ENCODE measurements at places on chromosomes 7 and 10. TPM values are rescaled to one million over a fixed set of nuclear protein-coding genes. Genes with fewer than 3 reads are reported as not detected.

Gene AHR
- total RNA-seq: not detected

Gene TMEM213
- total RNA-seq: not detected

Gene SCIN
- total RNA-seq: not detected

Gene SPAG6
- total RNA-seq: not detected

Gene SH2D4B
- total RNA-seq: not detected

Gene CARD11
- total RNA-seq: 62.8 TPM

Gene RNF148
- not detected for total RNA-seq

Gene SAP25
- total RNA-seq: 14.0 TPM

Gene AKR1C8
- total RNA-seq: not detected

Gene ZNF365
- total RNA-seq: not detected

Gene ENO4
- total RNA-seq: not detected

Gene RBP3
- total RNA-seq: not detected

Gene SLC16A12
- total RNA-seq: not detected

Gene CCDC126
- 15.5 TPM for total RNA-seq

Gene TSPAN13
- 12.2 TPM for total RNA-seq

Gene SNCG
- not detected for total RNA-seq

- DNase-seq: no peak
These were observed 52.1 kb downstream of the STRA8 start for GRCh38 chr7:135285547-135286233.

DNA sequence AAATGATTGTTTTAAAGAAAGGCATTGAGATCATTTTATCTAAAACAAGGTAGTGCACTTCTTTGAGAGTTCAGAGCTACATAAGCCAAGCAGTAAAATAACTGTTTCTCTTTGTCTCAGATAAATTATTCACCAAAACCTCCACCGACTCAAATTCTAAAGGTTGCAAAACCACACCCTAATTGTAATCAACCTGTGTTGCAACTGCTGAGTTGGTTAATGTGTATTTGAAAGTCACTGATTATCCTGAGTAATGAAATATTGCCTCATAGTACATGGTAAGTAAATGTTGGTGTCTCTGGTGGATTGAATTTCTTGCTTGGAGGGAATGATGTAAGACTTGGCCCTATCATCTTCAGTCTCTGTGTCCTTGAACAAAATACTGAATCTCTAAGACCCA lies 35.9 kb upstream of the CYP2C9 start:
- DNase-seq: no peak

DNA sequence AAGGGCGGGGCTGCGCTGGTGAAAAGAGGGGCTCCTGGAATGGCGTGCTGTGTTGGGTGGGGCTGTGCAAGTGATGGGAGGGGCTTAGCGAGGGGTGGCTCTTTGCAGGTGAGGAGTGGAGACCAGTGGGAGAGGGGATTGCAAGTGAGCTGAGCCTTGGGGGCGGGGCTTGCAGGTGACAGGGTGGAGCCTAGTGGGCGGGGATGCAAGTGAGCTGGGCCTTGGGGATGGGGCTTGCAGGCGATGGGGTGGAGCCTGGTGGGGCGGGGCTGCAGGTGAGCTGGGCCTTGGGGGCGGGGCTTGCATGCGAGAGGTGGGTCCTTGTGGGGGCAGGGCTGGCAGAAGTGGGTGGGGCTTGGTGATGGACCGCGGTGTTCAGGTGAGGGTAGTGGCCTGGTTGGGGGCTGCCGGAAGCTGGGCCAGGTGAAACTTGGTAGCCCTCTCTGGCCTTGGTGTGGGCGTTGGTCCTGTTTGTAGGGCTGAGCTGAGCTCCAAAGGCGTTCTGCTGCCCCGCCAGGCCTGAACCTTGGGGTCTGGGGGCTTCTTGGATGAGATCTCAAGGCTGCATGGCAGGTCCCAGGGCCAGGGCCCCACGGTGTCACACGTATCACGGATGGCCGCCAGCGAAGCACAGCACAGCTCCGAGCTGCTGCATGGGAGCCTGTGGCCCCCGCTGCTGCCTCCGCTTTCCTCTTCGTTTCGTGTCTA lies 743 bp upstream of the PITRM1 start:
- DNase-seq: peak; percentile 86

GRCh38 chr10:132899054-132899750 lies 43.2 kb downstream of the CFAP46 start:
- no peak for DNase-seq

- DNase-seq: no peak
These were observed 158.5 kb downstream of the CACNA2D1 start for GRCh38 chr7:82284936-82285519.

GRCh38 chr7:362402-363096 lies 72.6 kb downstream of the FOXL3 start:
- DNase-seq: no peak

GRCh38 chr10:119501690-119502089 lies 40.8 kb downstream of the RGS10 start:
- peak; percentile 23 for DNase-seq

GRCh38 chr7:148303295-148304082 lies 287.1 kb upstream of the C7orf33 start:
- peak; percentile 42 for DNase-seq

GRCh38 chr7:52944921-52945320 lies 90.5 kb upstream of the POM121L12 start:
- DNase-seq: no peak

DNA sequence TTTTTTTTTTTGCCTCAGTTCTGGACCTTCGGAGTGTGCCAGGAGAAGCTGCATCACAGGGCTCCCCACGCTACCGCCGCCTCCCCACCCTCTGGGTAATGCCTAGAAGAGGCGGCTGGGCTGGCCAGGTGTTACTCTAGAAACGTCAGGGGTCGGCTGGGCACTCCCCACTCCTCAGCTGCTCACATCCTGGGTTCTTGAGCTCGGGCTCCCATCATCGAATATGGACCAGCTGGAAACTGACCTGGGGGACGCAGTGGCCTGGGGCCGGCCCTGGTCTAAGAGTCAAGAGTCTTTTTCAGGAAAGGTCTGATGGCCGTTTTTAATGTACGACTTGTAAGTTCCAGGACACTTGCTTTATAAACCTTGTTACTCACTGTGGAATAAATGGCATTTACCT lies 326.5 kb downstream of the WDR37 start:
- no peak for DNase-seq

GRCh38 chr10:29908962-29909361 lies 150.4 kb downstream of the JCAD start:
- DNase-seq: no peak

GRCh38 chr10:33223326-33224000 lies 111.0 kb downstream of the NRP1 start:
- no peak for DNase-seq

DNA sequence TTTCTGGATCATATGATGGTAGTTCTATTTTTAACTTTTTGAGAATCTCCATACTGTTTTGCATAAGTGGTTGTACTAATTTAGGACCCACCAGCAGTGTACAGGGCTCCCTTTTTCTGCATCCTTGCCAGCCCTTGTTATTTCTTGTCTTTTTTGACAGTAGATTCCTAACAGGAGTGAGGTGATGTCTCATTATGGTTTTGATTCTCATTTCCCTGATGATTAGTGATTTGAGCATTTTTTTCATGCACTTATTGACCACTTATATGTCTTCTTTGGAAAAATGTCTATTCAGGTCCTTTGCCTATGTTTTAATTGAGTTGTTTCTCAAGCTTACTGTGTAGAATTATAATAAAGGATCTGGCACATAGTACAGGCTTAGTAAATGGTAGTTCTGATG lies 238.8 kb upstream of the BMPER start:
- no peak for DNase-seq

DNA sequence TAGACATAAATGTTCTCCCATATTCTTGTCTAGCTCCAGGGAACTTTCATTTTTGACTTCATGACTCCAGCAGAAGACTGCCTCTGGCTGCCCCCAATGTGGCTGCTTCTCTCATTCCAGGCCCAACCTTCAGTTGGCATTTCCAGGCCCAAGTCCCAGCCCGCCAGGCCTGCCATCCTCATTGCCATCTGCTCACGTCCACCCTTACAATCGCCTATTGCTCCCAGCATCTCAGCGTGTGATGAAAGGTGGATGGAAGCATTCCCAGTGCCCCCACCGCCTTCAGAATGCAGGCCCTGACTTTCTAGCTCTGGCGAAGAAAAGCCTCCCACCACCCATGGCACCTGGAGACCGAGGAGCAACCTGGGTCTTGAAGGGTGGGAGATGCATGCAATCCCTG lies 132.1 kb upstream of the LANCL2 start:
- DNase-seq: no peak

DNA sequence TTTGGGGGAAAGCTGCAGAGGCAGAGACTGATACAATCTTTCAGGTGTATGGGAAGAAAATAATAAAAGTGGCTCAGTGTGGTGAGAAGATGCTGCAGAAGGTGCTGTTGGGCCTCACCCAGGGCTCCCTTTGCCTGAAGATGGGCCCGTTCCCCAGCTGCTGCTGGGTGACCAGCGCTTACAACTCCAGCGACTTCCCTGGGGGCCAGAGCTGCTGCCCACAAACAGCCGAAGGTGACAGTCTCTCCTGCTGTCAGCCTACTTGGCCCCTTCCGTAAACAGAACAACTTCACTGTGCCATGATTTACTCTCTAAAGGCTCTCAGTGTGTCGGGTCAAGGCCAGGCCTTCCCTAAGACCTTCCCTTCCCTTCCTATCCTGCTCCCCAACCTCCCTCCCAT lies 93.6 kb upstream of the PCBD1 start:
- no peak for DNase-seq

DNA sequence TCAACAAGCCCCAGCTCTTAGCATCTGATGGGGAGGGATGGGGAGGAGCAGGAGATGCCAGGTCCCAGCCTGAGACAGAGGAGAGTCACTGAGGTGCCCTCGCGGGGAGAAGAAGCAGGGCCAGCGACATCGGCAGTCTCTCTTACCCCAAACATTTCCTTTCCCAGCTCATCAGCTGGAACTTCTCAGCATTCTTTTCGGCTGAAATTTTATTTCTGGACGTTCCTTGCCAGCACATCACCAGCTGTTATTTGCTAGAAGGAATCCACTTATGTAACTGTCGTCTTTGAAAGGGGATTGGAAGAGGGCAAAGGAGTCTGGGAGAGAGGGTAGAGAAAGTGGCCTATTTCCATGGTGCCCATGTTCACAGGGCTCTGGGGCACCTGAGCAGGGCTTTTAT lies 101.0 kb upstream of the SHH start:
- no peak for DNase-seq

- no peak for DNase-seq
These were observed 527.7 kb downstream of the GALNT17 start for GRCh38 chr7:71659622-71660021.

DNA sequence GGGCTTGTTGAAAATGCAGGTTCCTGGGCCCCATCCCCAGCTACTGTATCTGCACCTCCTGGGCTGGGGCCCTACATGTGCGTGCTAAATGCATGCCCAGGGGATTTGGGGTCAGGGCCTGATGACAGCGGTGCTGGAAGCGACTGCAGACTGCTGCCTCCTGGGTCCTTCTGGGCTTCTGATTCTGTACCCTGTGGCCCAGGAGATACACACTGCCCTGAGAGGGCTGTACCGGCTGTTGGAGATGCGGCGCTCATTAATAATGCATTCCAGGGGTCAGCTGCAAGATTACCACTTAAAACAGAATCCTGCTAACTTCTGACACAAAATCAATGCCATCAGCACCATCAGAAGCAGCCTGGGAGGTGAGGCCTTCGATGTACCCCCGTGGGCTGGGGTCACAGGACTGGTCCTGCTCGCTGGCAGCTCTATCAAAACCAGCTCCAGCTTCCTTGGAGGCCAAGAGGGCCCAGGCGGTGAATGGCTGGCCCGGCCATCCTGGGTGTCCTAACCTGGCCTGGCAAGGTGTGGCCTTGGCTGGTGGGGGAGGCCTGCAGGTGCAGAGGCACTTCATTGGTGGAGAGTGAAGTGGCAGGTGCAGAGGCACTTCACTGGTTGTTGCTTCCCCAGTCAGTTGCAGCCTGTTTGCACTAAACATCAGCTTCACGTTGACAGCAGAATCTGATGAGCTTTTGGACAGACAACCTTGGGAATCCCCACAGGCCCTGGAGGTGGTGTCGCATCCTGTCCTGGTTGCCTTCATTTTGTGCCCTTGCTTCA lies 79.2 kb downstream of the GLRX3 start:
- DNase-seq: no peak

DNA sequence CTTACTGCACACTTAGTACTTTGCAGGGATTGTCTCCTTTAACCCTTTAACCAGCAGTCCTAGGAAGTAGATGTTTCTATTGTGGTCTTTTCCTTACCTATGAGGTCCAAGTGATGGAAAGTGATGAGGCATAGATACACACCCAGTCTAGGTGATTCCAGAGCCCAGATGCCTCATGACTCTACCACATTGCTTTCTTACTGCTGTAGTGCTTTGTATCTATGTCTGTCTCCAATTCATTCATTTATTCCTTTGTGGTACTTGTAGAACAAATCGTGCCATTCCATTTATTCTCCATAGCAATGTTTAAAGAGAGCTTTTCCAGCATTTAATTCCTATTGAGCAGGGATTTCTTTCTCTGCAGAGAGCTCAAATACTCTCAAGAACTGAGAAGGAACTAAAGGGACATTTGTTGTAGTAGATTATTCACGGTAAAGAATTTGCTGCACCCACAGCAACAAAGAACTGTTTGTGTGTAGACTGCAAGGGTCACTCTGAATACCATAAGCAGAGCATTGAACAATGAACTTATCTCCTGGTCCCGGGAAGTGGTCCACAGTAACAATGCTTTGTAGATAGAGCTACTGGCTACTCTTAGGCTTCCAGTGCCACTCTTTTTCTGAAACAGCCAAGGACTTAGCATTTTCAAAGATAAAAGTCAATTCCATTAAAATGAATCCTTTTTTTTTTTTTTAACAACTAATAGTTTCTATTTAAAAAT lies 337.0 kb downstream of the PTEN start:
- DNase-seq: no peak

GRCh38 chr10:26408858-26409494 lies 29.2 kb upstream of the APBB1IP start:
- peak; percentile 53 for DNase-seq

Measured in OCI-LY7 (cell line).